ENCODE measurements at places on chromosomes 13 and 19.

GRCh38 chr19:4649392-4650047 lies 10.2 kb downstream of the TNFAIP8L1 start:
- no peak for DNase-seq

DNA sequence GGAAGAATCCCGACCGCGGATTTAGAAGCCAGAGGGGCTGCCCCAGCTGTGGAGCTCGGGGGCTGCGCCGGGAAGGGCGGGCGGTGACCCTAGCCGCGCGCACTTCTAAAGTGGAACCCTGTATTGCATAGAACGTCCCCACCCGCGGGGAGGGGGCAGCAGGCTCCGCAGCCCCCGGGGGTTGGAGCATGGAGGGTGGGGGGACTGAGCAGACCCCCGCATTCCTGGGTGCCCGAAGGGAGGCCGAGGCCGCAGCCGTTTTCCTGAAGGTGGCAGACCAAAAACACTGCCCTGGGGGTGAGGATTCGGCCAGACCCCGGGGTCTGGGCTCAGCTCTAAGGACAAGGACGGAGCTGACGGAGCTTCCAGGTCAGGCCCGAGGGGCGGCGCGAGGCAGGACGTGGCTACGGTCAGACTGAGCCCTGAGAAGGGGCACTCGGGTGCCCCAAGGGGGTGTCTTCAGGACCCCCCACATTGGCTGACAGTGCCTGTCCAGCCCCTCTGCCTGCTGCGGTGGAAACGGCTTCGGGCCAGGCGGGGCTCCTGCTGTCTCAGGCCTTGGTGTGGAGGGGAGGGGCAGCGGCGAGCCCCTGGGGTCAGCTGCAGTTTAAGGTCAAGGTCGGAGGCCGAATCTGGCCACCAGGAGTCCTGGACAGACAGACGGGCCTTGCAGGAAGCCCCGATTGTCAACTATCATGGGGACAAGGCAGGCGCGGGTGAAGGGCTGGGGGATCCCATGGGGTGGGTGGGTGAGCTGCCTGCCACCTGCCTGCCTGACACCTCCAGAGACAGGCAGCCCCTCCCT lies 12.6 kb downstream of the MKNK2 start:
- no peak for DNase-seq

GRCh38 chr13:56752636-56753035 lies 388.1 kb upstream of the PRR20A start:
- no peak for DNase-seq

DNA sequence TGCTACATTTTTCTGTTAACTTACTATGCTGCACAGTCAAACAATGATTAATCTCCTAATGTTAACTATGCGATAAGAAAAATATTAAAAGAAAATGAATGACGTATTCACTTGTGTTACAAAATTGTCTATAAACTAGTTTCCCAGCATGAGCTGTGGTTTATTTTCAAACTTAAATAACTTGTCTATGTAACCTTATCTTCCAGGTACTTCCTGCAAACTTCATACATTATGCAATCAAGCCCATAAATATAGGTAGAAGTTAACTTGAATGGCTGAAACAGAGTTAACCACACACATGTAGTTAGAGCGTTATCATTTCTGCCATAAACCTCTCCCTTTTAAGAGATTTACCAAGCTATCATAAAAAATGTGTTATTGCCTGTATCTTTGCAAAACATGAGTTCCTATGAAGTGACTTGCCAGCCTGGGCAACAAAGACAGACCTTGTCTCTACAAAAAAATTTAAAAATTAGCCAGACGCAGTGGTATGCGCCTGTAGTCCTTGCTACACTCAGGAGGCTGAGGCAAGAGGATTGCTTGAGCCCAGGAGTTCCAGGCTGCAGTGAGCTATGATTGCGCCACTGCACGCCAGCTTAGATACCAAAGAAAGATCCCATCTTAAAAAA lies 17.7 kb upstream of the KLF5 start:
- DNase-seq = no peak

DNA sequence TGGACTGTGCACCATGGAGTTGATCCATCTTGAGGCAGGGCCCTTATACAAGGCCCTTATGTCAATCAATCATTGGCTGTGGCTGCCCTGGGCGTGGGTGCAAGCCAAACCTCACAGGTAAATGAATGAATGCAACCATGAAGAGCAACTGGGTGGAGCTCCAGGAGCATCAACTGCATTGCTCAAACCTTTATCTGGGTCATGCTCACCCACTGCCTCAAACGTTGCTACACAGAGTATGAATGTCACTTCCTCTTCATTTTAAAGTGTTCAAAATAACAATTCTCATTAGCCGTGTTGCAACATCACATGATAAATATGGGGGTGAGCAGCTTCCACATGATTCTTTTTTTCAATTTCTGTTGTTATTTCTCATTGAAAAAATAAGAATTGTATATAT lies 6.4 kb upstream of the ZNF333 start:
- DNase-seq = no peak

DNA sequence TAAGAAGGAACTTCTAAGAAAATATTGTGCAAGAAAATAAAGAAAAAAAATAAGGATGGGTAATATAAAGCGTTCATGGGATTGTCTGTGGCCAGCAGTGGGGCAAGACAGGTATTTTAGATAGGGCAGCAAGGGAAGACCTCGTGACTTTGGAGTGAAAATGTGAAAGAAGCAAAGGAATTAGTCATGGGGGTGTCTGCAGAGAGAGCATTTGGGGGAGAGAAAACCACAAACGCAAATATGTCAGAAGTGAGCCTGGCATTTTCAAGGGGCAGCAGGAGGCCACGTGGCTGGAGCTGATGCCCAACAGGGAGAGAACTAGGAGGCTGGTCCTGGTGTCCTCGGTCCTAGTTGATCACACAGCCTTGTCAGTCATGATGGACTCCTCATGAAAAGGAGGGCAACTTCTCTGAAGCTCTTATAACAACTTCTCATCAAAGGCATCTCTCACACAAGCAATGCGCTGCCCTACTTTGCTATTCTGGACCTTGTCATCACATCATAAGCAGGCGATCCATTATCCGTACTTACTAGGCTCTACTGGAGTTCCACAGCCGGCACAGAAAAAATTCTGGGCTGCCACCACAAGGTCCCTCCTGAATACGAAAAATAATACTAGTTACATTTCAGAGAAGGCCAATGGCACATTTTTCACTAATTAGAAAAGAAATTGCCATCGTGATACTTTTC lies 31.0 kb downstream of the RUBCNL start:
- DNase-seq = no peak

- peak; percentile 27 for DNase-seq
Measured at GRCh38 chr13:46551410-46552302, 1.3 kb upstream of the LRCH1 start.

DNA sequence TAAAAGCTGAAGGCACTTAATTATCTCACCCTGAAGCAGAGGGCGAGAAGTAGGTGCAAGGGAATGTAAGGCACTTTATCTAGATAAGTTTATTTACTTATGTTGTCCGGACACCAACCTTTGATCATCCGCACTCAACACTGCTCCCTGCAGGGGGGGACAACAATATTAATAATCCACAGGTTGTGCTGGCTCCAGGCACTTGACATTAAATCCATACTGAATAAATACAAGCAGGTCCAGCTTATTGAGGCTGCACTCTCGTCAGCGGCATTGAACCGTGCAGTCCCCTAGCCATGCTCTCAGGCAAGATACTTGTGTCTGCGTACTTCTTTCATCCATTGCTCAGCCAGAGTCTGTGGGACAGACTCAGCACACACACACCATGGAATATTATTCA lies 374.5 kb upstream of the NBEA start:
- DNase-seq = no peak

- DNase-seq = no peak
Measured at GRCh38 chr13:88717946-88718345, 1046.8 kb downstream of the SLITRK5 start.

GRCh38 chr13:104404325-104404724 lies 1338.1 kb upstream of the SLC10A2 start:
- DNase-seq = no peak

DNA sequence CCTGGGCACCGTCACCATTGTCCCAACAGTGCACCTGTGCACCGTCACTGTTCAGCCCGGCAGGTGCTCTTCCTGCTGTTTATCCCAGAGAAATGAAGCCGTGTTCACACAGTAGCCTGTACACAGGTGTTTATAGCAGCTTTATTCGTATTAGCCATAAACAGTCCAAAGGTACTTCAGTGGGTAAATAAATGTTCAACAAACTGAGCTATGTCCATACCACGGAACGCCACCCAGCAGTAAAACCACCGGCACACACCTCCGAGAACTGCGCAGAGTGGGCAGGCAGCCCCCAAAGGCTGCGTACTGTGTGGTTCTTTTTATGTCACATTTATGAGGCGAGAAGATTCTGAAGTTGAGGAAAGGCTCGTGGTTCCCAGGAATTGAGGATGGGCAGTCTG lies 44.9 kb upstream of the DCUN1D2 start:
- DNase-seq = peak; percentile 60

DNA sequence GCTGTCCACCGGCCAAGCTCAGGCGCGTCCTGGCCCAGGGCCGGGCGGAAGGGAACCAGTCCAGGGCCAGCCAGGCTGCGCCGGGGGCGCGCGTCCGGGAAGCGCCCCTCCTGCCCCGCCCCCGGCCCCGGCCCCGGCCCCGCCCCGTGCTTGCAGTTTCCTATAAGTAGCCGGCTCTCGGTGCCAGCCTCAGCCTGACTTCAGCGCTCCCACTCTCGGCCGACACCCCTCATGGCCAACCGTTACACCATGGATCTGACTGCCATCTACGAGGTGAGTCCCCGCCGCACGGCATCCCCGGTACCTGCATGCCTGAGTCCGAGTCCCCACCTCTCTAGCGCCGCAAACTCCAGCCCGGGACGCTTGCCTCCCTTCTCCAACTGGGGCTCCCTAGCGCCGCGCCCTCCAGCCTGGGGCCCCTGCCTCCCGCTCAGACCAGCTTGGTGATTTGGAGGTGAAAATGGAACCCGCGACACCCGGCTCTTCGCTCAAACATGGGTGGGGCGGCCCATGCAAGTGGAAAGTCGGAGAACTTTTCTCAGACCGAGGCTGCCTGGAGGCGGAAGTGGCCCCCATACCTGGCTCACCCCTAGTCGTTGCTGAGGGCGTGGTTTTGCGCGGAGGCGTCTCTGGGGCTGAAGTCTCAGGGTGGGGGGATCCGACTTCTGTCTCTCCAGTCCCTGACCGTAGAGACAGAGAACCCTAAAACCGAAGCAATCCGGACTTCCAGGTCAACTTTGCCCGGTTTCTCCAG lies at the start of gene ZFP36:
Gene ZFP36 (plus strand): TSS at position 192 of the 754 bp plus-strand sequence. CDS start 58 bp downstream, at position 250.
- peak; percentile 50 for DNase-seq

DNA sequence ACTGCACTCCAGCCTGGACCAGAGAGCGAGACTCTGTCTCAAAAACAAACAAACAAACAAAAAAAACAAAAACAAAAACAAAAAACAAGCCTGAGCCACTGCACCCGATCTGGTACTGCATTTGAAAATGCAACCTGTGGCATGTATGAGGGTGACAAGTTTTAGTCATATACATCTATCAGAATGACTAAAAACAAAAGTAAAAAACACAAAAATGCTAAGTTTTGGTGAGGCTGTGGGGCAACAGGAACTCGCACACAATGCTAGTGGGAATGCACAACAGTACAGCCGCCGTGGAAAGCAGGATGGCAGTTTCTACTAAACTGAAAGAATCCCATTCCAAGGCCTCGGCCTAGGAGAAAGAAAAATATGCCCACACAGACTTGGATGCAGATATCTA lies 7.8 kb downstream of the EBPL start:
- DNase-seq = no peak

- DNase-seq = no peak
Measured at GRCh38 chr19:15197275-15197941, 3.4 kb downstream of the NOTCH3 start.

DNA sequence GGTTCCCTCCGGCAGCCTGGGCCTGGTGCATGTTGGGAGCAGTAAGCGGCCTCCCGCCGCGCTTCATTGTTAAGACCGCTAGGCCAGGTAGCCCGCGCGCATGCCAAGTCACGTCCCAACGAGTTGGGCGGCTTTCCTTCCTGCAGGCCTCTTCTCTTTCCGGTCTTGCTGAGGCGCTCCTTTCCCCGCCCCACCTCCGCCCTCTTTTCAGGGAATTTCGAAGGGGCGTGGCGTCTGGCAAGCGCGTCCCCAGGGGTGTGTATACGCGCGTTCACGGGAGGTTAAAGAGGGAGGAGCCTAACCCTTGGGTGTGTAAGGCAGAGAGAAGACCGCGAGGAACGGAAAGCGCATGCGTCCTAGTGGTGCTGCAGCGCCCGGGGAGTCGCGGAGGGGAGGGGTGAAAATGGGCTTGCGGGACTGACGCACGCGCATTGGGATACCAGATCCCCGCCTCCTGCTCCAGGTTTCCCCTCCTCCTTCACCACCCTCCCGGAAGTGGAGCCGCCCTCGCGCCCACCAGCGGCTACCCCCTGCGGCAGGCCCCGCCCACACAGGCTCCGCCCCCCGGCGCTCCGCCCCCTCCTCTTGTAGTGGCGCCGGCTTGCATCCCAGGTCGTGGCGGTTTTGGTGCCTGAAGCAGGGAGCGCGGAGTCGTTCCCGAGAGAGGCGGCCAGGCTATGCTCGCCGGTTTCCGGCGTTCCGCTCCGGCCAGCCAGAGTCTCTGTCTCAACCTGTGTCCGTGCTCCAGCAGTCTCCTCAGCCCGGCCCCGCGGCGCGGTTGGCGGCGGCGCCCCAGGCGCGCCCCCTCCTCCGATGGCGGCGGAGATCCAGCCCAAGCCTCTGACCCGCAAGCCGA lies at the start of gene WDFY2:
Gene WDFY2 (plus strand): TSS at position 588 of the 856 bp plus-strand sequence. CDS start 226 bp downstream, at position 814.
- peak; percentile 94 for DNase-seq

DNA sequence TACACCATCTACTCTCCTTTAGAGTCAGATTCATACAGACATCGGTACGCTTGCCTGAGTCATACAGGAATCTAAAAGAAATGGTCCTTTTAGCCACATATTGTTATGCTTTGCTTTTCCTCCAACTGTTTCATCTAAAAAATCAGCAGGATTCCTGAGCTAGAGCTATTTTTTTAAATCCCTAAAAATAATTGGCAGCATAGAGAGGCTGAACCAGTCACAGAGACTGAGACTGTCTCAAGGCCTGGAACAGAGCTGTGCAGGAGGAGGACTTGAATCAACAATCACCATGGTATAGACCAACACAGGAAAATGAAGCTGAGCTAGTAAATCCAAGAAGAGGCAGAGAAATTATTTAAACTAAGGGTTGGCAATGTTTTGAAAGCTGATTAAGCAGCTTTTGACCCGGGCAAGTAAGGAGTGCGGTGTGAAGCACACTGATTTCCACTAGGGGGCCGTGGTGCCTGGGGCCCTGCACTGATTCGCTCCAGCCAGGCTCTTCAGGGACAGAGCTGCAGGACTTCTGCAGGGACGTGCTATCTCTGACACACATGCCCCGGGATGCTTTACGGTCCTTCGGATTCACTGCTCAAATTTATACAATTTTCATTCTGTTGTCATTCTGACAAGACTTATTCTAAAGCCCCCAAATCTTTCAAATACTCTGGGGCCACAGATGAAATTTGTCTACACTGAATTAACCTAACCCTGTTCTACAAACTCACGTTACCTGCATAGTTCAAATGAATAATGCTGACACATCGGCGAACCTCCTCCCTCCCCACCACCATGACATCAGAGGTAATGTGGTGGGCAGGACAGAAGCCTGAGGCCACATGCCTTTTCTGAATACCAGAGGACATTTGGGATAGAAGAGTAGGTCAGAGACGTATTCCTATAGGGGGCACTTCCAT lies 87.6 kb upstream of the SLC15A1 start:
- DNase-seq = peak; percentile 26

Measured in NCI-H774 (cell line).